Lung microvascular endothelial cell (primary cell): ENCODE measurements at places on chromosomes 13 and 19. TPM values are rescaled to one million over a fixed set of nuclear protein-coding genes. Genes with fewer than 3 reads are reported as not detected.
A peak's percentile ranks its signal among the peaks of the same experiment; 100 is the strongest.

- DNase-seq: no peak
Measured at GRCh38 chr13:87680298-87680697, 9.1 kb downstream of the SLITRK5 start.

- DNase-seq: no peak
Measured at GRCh38 chr19:30722186-30722585, 350.0 kb downstream of the ZNF536 start.

GRCh38 chr19:7177926-7178325 lies 108.4 kb downstream of the ZNF557 start:
- no peak for DNase-seq

The APLP1 gene
- total RNA-seq: 1.2 and 2.2 TPM in 2 replicates

DNA sequence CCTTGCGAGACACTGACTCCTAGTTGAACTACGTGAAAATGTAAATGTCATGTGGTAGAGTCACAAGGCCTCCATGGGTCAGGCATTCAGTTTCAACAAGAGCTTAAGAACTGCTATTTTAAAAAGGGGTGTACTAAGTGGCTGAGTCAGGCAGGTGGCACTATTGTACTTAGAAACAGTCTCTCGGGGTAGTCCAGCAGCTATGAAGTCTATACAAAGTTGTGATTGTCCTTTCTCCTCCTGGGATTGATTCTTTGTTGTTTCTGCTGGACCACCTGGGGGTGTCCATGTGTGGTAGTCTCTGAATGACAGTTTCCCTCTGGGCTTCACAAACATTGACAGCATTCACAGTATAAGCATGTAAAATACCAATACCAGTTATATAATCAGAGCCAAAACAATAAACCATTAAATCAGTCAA lies 33.0 kb downstream of the UGGT2 start:
- DNase-seq: peak; percentile 86

GRCh38 chr13:86562866-86563265 lies 763.6 kb upstream of the SLITRK6 start:
- no peak for DNase-seq

DNA sequence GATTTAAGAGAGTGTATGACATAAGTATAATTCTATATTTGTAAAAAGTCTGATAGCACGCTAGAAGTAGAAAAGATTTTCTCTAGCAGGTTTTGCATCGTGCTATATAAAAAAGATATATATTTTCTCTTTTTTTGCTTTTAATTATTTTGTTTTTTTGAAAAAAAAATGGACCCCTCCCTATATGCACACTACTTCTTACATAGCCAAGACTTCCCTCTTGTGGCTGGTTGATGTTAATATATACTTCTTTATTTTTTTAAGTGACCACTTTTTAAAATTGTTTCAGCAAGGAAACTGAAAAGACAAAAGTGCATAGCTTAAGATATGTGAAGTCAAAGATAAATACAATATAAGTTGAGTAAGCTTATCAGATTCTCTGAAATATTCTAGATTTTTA lies 1202.8 kb downstream of the DIAPH3 start:
- DNase-seq: peak; percentile 0

GRCh38 chr19:10769533-10770491 lies 51.9 kb downstream of the DNM2 start:
- DNase-seq: peak; percentile 50

DNA sequence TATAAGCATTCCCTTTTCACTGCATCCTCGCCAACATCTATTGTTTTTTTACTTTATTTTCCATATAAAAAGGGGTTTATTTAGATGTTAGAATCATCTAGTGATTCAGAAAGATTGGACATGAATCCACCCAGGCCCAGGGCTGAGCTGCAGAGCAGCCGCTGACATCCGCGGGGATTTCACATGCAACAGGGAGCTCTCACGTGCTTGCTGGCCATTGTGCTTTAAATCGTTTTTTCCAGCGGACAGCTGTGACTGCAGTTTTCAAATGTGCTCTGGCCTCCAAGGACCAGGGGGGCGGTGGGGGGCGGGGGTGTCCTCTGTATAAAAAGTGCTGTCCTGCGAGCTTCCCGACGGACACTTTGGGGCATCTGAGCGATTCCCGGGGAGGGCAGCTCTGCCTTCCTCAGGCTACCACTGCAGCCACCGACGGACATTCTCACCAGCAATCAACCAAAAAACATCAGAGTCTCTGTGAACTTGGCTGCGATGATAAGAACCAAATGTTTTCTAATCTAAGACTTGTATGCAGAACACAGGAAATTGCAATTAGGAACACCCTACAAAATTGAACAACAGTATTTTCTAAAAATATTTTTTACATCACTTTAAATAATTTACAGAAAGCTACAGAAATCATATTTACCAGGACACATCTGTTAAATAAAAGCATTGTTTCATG lies 12.6 kb downstream of the RB1 start:
- no peak for DNase-seq

The ZNF442 gene
- total RNA-seq: 1.1 and 2.8 TPM in 2 replicates
